ENCODE measurements at places on chromosomes 16 and 17. TPM values are rescaled to one million over a fixed set of nuclear protein-coding genes. Genes with fewer than 3 reads are reported as not detected.

DNA sequence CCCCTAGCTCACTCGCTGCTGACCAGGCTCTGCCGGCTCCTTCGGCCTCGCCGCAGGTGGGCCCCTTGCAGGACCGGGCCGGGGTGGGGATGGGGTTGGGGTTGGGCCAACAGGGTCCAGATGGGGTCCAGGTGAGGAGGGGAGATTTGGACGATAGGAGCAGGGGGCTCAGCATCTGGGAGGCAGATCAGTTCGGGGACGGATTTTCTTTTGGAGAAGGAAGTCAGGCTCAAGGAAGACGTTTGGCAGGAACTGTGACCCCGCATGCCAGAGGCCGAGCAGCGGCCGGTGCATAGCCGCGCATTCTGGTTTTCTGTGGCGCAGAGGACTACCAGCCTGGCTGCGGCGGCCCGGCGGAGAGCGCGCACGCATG is 845 bp upstream of the ALDOA start:
- DNase-seq = no peak

The IRX5 gene
- 2.7 TPM for total RNA-seq

The CA4 gene
- total RNA-seq = 1.4 TPM

The FAM171A2 gene
- total RNA-seq = 7.6 TPM

DNA sequence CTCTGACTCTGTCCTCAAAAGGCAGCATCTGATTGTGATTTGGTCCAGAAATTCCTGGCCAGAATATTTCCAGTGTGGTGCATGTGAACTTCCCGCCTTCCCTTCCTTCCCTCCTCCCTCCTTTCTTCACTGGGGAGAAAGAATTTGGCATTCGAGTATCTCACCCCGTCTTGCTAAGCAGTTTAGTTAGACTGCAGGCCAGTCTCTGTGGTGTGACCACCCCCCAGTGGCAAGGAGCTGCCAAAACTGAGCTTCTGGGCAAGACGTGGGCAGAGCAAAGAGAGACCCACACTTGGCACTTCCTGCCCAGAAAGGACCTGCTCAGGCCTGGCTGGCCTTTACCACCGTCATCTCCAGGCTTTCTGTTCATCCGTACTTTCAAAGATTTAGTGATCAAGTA is 36.4 kb downstream of the SNX20 start:
- DNase-seq = no peak

- DNase-seq = no peak
Observed at GRCh38 chr17:45739786-45740185, 44.3 kb upstream of the CRHR1 start.

DNA sequence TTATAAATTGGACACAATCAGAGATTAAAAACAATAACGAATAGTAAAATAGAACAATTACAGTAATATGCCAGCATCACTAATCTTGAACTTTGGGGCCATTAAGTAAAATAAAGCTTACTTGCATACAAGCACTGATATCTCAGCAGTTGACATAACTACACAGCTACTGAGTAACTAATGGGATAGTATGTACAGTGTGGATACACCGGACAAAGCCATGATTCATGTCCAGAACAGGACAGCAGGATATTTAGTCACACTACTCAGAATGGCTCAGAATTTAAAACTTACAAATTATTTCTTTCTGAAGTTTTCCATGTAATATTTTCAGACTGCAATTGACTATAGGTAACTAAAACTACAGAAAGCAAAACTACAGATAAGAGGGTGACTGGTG is 427.5 kb downstream of the CDH13 start:
- DNase-seq = no peak

GRCh38 chr16:48102083-48103008 is 53.4 kb downstream of the ABCC12 start:
- DNase-seq = no peak

DNA sequence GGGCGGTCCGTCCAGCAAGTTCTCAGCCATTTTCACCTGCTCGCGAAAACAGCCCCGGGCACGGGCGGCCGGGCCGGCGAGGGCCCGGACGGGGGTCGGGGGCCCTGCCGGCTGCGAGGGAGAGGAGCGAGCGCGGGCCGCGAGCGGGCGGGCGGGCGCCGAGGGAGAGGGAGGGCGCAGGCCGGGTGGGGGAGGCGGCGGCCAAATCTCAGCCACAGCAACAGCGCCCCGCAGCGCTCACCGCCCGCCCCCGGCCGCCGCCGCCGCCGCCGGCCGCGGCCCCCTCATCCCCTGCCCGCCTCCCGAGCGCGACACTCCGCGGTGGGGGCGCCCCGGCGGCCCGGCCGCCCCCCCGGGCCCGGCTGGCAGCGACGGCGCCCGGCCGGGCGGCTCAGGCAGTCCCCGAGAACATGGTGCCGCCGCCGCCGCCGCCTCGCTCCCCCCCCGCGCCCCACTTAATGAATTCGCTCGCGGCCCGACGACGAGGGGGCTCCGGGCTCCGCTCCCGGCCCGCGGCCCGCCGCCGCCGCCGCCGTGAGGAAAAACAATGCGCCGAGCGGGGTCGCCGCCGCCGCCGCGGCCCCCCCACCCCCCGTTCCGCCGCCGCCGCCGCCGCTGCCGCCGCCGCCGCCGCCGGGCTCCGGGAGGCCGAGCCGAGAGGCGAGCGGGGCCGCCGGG is 487 bp downstream of the CREBBP start:
- no peak for DNase-seq

- no peak for DNase-seq
Observed at GRCh38 chr16:62105244-62105643, 69.0 kb upstream of the CDH8 start.

The ABR gene
- 172 TPM for total RNA-seq

GRCh38 chr17:72978593-72979218 is 113.8 kb downstream of the SLC39A11 start:
- DNase-seq = no peak

DNA sequence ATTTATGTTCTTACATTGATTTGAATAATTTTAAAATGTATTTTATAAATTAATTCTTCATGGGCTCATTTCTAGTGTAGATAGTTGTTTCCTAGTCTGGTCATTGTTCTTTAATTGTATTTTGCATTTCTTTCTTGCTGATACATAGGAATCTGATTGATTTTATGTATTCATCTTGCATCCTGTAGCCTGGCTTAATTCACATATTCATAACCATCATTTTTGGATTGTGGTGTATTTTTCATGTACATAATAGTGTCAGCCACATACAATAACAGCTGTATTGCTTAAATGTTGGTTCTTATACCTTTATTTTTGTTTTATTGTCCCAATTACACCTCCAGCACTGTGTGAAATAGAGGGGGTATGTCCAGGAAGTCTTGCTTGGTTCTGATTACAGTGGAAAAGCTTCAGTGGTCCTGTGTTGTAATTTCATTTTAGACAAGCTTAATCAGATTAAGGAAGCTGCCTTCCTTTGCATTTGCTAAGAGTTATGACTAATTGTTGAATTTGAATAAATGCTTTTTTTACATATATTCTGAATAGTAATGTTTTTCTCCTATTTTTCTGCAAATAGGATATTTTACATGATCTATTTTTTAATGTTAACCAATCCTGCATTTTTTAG is 103.7 kb downstream of the USP22 start:
- no peak for DNase-seq

GRCh38 chr17:59121901-59122480 is 15.3 kb upstream of the TRIM37 start:
- DNase-seq = no peak

GRCh38 chr17:30352240-30352814 is 18.5 kb upstream of the TMIGD1 start:
- no peak for DNase-seq

The NECAB2 gene
- 0.33 TPM for total RNA-seq

GRCh38 chr17:71500761-71501555 is 619.9 kb upstream of the SOX9 start:
- no peak for DNase-seq

DNA sequence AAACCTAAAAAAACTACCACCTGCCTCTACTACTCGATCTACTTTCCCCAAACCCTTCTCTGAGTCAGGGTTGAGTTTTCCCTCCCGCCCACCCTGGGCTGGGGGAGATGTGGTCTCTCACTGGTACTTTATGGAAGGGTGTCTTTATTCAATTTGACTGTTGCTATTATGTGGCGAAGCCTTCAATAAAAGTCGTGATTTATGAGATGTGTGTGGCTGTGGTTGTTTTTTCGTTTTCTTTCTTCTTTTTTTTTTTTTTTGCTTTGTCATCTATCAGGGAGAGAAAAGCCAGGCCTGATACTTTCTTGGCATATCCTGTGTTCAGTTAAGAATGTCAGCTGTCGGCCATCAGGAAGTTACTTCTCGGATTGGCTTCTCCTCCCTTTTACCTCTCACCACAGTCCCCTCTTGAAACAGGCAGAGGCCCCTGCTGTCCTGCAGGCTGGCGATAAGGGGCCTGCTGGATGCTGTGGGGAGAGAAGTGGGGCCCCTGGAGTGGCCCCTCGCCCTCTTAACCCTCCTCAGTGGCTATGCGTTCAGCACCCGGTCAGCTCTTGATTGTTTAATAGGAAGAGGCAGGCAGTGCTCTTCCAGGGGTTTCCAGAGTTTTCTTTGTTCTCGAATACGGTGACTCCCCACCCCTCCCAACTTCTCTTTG is 123.0 kb downstream of the MSI2 start:
- DNase-seq = no peak

The NGFR gene
- 1.6 TPM for total RNA-seq

DNA sequence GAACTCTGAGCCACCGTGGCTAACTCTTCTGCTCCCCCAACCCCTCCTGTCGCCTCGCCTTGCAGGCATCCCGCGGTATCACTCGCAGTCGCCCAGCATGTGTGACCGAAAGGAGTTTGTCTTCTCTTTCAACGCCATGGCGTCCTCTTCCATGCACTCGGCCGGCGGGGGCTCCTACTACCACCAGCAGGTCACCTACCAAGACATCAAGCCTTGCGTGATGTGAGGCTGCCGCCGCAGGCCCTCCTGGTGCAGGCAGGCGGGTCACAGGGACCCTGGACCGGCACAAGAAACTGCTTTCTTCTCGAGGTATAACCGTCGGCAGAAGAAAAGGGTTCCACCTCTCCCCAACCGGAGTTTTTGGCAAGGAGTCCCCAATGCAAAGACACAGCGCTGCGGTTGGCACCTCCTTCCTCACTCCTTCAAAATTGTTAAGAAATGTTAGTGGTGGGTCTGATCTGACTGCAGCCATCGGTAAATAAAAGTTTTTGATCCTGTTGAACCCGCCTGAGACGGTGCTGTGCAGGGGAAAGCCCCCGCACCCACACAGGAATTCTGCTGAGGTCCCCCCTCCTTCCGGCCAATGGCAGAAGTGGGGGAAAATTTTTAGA is 2.6 kb downstream of the FOXF1 start:
- no peak for DNase-seq

DNA sequence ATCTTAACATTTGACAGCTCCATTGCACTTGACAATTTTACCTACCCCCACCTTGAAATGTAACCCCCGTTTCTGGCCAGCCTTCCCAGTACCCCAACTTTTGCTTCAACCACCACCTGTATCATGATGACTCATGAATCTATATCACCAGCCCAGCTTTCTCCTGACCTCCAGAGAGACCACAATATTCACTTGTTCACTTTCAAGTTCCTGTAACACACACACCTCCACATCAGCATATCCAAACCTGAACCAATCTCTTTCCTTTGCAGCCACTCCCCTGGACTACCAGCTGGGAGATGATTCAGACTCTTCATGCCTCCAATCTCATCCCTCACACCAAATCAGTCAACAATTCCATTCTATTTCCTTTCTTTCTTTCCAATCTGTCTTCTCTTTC is 8.0 kb downstream of the SMG6 start:
- no peak for DNase-seq

DNA sequence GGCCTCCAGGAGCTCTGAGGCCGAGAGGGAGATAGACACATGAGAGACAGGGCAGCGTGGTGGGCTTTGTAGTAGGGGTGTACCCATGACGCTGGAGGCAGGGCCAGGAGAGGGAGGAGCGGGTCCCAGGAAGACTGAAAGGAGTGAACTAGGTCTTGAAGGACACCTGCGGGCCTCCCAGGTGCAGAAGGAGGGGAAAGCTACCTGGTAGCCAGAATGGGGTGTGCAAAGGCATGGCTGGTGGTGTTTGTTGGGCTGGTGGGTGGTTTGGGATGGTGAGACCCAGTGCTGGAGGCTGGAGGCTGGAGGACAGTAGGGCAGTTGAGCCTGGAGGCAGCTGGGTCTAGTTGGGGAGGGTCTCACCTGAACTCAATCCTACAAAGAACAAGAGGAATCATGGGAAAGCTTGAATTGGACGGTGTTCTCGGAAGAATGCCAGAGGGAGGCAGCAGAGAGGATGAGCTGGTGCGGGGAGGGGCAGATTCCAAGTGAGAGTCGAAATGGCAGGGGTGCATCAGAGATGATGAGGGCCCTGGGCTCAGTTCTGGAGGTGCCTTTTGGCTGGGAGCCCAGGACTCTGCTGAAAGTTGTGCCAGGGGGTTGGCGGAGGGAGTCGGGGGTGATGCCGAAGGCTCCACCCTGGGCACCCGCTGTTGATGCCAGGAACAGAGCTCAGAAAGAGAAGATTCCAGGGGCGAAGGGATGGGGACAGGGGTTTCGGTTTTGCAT is 21.2 kb downstream of the C1QTNF1 start:
- no peak for DNase-seq

- no peak for DNase-seq
Observed at GRCh38 chr16:69563605-69564580, 1.9 kb upstream of the NFAT5 start.

The KRTAP9-8 gene
- not detected for total RNA-seq

DNA sequence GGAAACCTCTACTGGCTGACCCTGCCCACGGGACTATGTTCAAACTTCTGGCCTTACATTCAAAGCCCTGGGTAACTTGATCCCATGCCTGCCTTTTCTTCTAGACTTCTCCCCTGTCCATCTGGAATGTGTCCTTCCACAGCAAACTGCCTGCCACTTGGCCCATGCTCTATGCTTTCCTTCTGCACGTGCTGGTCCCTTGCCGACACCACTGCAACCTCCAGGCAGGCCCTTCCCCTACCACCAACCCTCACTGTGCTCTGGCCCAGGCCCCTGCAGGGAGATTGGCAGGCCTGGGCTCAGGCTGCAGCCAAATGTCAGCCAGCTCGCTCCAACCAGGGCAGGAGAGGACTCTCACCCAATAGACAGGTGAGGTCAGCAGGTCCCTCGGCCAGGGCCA is 11.0 kb downstream of the HSD11B2 start:
- DNase-seq = no peak

DNA sequence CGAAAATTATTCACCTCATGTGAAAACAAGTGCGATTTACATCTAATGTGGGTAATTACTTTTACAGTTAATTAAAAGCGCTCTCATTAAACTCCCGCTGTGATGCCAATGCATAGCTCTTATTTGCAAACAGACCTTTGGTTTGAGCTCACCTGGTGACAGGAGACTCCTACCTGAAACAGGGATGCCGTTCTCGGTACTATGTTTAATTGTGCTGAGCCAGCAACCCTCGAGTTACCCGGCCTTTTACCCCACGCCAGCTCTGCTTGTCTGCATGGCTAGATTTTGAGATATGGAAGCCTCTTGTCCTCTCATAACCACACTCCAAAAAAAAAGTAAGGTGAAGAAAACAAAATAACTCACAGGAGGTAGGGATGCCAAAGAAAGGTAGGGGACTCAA is 690.4 kb upstream of the RBFOX1 start:
- DNase-seq = no peak

DNA sequence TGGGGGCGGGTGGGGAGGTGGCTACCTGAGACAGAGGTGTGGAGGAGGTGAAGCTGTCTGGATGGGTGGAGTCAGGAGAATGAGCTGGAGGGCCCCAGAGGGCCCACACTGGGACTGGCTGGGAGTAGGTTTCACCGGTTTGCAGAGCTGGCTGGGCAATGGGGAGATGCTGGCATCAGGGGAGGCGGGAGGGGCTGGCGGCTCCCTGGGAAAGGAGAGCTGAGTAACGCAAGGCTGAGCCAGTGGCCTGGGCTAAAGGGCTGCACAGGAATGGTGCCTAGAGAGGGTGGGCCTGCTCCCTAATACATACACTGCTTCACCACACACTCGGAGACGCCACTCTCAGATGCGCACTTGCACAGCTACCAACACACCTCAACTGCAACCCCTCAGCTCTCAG is 12.4 kb downstream of the P3H4 start:
- DNase-seq = no peak
